ENCODE measurements at places on chromosomes 7 and 10. TPM values are rescaled to one million over a fixed set of nuclear protein-coding genes. Genes with fewer than 3 reads are reported as not detected.

DNA sequence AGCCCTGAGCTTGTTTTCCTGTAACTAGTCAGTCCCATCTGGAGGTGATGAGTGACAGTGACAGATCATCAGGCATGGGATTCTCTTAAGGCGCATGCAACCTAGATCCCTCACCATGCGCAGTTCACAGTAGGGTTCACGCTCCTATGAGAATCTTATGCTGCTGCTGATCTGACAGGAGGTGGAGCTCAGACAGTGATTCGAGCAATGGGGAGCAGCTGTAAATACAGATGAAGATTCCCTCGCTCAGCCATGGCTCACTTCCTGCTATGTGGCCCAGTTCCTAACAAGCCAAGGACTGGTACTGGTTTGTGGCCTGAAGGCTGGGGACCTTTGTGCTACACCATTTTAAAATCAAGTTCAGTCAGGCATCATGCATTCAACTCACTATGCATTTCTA is 221.7 kb downstream of the KIAA1217 start:
- H3K4me3 ChIP-seq = no peak overlapping the region
- H3K27ac ChIP-seq = no peak overlapping the region
- no peaks in the 10 kb centered on the region for H3K27me3 ChIP-seq
- no peaks in the 10 kb centered on the region for H3K36me3 ChIP-seq
- no peak for DNase-seq
- H3K4me1 ChIP-seq = peaks cover 26% of the 10 kb centered on the region

- no peaks in the 10 kb centered on the region for H3K36me3 ChIP-seq
- H3K4me1 ChIP-seq = peaks cover 9% of the 10 kb centered on the region
- H3K27me3 ChIP-seq = no peaks in the 10 kb centered on the region
- no peak for DNase-seq
These were observed 560.2 kb downstream of the SUGCT start for GRCh38 chr7:40694991-40695390.

DNA sequence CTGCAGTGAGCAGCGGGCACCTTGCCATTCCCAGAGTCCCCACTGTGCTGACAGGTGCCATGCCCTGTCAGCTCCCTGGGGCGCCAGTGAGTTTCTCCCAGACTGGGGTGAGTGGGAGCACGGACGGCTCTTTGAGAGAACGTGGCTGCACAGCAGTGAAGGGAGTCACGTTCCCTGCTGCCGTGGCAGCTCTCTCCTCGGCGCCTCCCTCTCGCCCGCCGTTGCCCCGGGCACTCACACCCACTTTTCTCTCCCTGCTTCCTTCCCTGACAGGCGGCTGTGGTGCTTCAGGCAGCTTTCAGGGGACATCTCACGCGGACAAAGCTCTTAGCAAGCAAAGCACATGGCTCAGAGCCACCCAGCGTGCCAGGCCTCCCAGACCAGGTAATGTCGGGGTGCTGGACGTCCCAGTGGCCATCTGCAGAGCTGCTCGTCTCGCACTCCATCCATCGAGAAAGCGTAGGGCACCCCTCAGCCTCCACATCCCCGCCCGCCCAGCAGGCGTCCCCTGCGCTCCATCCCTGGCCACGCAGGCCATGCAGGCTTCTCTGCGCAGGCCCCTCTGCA is 27.1 kb upstream of the TTYH3 start:
- H3K36me3 ChIP-seq = peaks cover 5% of the 10 kb centered on the region
- no peak overlapping the region for H3K27ac ChIP-seq
- H3K4me3 ChIP-seq = no peak overlapping the region
- DNase-seq = no peak

- DNase-seq = no peak
- H3K4me3 ChIP-seq = no peak overlapping the region
- no peak overlapping the region for H3K27ac ChIP-seq
- peaks cover 4% of the 10 kb centered on the region for H3K4me1 ChIP-seq
- H3K27me3 ChIP-seq = no peaks in the 10 kb centered on the region
These were observed 61.3 kb upstream of the BICC1 start for GRCh38 chr10:58451193-58451889.

DNA sequence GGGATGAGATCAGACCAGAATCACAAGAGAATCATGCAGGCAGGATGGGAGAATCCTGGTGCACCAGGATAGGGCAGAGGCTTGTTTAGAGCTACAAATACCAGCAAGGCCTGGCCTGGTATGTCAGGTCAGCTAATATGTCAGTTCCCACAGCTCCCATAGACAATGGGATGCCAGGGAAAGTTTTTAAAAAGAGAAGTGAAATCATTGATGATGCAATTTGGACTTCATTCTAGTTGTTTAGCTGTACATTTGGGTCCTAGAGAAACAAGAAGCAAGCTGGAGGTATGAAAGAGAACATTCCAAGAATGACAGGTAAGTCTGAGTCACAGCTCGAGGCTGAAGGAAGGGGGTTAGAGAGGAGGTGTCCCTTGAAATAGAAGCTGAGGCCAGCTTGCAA is 45.2 kb downstream of the GPR141 start:
- no peaks in the 10 kb centered on the region for H3K36me3 ChIP-seq
- no peaks in the 10 kb centered on the region for H3K27me3 ChIP-seq
- no peaks in the 10 kb centered on the region for H3K4me1 ChIP-seq
- H3K27ac ChIP-seq = no peak overlapping the region
- H3K4me3 ChIP-seq = no peak overlapping the region

DNA sequence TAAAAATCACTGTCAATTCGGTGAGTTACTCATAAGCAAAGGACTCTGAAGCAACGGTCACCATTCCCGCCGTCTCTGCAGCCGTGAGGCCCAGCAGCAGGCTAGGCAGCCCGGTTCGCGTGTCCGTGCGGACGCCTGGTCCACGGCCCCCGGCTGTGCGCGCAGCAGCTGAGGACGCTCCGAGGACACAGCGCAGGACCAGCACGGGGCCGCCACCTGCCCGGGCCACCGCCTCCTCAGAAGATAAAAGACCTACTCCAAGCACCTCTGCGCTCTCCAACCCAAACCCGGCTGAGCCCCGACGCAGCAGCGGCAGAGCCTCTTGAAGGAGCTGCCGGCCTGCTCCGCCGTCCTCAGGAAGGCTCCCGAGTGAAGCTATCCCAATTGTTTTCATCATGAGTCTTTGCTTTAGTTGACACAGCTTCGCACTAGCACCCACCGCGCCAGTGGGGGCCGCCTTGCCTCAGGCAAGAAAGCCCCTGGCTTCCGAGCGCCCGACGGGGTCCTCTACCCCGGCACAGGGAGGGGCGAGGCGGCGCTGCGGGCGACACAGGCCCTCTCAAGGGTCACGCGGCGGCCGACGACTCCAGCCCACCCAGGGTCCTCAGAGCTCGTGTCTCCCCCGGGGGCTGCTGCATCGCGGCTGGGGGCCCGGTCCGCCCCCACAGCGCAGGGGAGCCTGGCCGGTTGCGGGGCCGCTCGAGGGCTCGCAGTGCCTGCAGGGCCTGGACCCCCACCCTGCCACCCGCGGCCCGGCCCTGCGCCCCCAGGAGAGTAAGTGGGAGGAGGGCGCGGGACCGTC is 16.9 kb upstream of the GPR146 start:
- H3K27ac ChIP-seq = peak overlapping the region; percentile 43
- H3K4me1 ChIP-seq = peaks cover 13% of the 10 kb centered on the region
- H3K4me3 ChIP-seq = peak overlapping the region; percentile 71
- H3K36me3 ChIP-seq = no peaks in the 10 kb centered on the region
- no peak for DNase-seq

GRCh38 chr7:2864999-2865670 is 21.0 kb upstream of the GNA12 start:
- H3K4me3 ChIP-seq = no peak overlapping the region
- peaks cover 27% of the 10 kb centered on the region for H3K4me1 ChIP-seq
- DNase-seq = no peak
- no peaks in the 10 kb centered on the region for H3K36me3 ChIP-seq

GRCh38 chr7:115940460-115941060 is 90.0 kb downstream of the TFEC start:
- H3K27me3 ChIP-seq = no peaks in the 10 kb centered on the region
- no peak overlapping the region for H3K4me3 ChIP-seq
- no peaks in the 10 kb centered on the region for H3K4me1 ChIP-seq
- no peaks in the 10 kb centered on the region for H3K36me3 ChIP-seq
- no peak overlapping the region for H3K27ac ChIP-seq

DNA sequence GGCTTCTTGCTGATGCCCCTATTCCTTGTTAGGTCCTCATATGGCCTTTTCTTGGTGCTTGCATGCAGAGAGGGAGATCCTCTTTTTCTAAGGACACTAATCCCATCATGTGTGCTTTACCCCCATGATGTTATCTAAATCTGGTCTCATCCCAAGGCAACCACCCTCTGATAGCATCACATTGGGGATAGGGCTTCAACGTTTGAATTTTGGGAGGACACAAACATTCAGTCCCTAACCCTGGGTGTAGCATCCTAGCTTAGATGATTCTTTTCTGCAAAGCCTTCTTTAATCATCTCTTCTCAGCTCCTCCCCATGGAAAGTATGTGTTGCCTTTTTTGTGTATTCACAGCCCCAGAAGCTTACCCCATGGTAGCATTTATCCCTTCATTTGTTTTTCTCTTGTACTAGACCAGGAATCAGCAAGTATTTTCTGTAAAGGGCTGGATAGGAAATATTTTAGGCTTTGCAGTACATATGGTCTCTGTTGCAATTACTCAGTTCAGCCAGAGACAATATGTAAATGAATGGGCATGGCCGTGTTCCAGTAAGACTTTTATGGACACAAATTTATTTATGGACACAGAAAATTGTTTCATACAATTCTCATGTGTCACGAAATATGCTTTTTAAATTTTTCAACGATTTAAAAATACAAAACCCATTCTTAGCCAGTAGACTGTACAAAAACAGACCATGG is 101.5 kb upstream of the CSTF2T start:
- no peak overlapping the region for H3K4me3 ChIP-seq
- H3K36me3 ChIP-seq = no peaks in the 10 kb centered on the region
- DNase-seq = no peak
- H3K27ac ChIP-seq = no peak overlapping the region
- H3K27me3 ChIP-seq = no peaks in the 10 kb centered on the region
- no peaks in the 10 kb centered on the region for H3K4me1 ChIP-seq

GRCh38 chr10:99975942-99976809 is 33.6 kb downstream of the DNMBP start:
- H3K4me1 ChIP-seq = peaks cover 39% of the 10 kb centered on the region
- no peak for DNase-seq
- no peaks in the 10 kb centered on the region for H3K27me3 ChIP-seq
- H3K36me3 ChIP-seq = no peaks in the 10 kb centered on the region

DNA sequence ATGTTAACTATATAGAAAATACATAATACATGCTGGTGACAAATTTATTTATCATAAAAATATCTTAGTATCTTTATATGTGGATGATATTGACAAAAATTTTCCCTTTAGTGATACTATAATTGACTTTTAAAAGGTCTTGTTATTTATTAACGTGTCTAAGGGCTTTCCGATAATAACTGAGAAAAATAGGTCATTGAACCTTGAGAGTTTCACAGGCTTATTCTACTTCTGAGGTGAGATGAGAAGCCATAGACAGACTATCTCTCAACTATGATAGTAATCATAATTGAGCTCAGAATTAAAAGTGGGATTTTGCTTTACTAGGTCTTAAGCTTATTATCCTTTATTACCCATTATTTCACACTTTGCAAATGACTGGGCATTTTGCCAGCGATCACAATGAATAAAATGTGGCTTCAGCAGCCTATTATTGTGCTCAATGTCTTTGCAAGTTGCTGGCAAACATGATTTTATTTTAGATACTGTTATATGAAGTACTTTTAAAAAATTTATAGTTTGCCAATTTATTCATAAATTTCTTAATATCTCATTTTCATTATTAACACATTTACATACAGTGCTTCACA is 574.5 kb downstream of the ZWINT start:
- H3K27me3 ChIP-seq = no peaks in the 10 kb centered on the region
- H3K27ac ChIP-seq = no peak overlapping the region
- no peak for DNase-seq
- no peaks in the 10 kb centered on the region for H3K4me1 ChIP-seq

DNA sequence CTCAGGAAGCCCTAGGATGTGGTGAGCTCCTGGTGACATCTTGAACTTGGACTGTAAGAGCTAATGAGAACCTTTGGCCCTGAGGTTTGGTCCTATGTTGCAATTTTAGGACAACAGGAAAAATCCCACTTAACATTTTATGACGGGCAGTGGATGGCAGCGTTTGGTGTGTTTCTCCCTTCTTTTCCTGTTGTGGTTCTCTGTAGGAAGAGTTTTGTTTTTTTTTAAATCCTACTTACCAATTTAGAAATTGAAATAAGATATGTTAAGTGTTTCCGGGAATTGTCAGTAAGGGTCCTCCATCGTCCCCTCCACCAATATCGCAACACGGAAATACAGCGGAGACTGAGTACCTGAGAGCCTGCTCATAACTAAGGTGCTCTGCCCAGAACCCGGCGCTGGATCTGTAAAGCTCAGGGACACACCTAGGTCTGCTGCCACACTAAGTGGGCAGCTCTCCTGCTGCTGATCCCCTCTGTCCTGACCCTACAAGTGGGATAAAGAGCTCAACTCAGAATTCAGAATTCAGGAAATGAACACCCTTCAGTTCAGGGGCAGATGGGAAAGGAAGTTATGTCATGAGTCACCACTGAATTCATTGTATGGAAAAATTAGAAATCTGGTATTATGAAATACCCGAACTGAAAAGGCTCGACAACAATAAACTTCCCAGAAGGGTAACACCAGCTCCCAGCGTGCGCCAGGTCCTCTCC is 9.1 kb upstream of the PROSER2 start:
- H3K36me3 ChIP-seq = no peaks in the 10 kb centered on the region
- H3K4me3 ChIP-seq = no peak overlapping the region
- H3K27me3 ChIP-seq = no peaks in the 10 kb centered on the region
- H3K4me1 ChIP-seq = peaks cover 9% of the 10 kb centered on the region

DNA sequence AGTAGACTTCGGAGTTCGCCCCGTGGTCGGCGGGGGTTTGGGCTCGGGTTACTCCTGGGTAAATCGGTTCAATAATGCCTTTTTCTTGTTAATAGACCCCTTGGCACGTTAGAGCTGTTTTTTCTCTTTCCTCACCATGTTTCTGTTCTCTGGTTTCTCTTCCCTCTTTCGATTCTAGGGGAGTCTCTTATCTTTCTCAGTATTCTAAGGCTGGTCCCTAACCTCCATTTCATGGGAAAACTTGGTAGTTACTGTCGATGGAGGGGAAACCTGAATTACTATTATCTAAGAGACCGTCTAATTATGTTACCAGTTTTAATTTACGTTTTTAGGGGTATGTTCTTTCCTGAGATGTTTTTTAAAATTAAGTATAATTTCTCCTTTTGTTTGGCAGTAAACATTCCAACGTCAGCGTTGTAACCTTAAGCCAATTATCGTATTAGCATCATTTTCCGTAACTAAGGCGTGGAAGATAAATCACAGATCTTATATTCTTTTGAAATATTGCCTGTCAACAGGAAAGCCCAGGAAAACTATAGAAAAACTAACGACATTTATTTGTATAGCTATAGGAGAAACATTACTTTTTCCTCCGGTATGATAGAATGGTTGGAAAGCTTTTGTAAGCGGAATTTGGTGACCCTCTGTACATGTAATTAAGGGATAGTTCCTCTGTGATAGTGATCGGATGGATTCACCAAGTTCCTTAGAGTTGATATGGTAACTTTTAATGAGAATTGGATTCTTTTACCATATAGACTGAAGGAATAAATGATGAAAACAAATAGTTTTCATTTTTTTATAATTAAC is 847 bp downstream of the BTAF1 start:
- H3K4me3 ChIP-seq = peak overlapping the region; percentile 98
- no peaks in the 10 kb centered on the region for H3K27me3 ChIP-seq
- no peak for DNase-seq
- H3K36me3 ChIP-seq = no peaks in the 10 kb centered on the region
- H3K27ac ChIP-seq = peak overlapping the region; percentile 97
- H3K4me1 ChIP-seq = peaks cover 16% of the 10 kb centered on the region

The IRF5 gene
- polyA plus RNA-seq = 0.78 TPM

The AASS gene
- polyA plus RNA-seq = 6.8 TPM

The TMEM273 gene
- polyA plus RNA-seq = not detected

The AKR1E2 gene
- polyA plus RNA-seq = 1.9 TPM

The HGF gene
- not detected for polyA plus RNA-seq

The CCZ1B gene
- 27.8 TPM for polyA plus RNA-seq

The ADAMTS14 gene
- 0.09 TPM for polyA plus RNA-seq

The GRID1 gene
- polyA plus RNA-seq = 0.03 TPM

All from keratinocyte (primary cell).